ENCODE measurements at places on chromosomes 16 and 17. TPM values are rescaled to one million over a fixed set of nuclear protein-coding genes. Genes with fewer than 3 reads are reported as not detected.

Gene CLEC16A
- total RNA-seq, result 7.6 TPM

Gene PTX4
- total RNA-seq, result not detected

Gene EVPLL
- not detected for total RNA-seq

Gene MARVELD3
- not detected for total RNA-seq

Gene ARL4D
- 23.2 TPM for total RNA-seq

Gene ST3GAL2
- 35.3 TPM for total RNA-seq

Gene SEC14L5
- total RNA-seq, result under 0.01 TPM

Gene PLA2G10
- not detected for total RNA-seq

Gene MRC2
- total RNA-seq, result 294 TPM

Gene SULT1A4
- total RNA-seq, result 5.2 TPM

Gene FAM117A
- 12.0 TPM for total RNA-seq

Gene DPEP3
- not detected for total RNA-seq

Gene TMEM106A
- 3.9 TPM for total RNA-seq

Gene GRAPL
- 1.9 TPM for total RNA-seq

Gene ASGR1
- 1.1 TPM for total RNA-seq

Gene TXNDC11
- total RNA-seq, result 55.2 TPM

Gene ZNF469
- total RNA-seq, result 7.0 TPM

Gene NAGS
- 2.2 TPM for total RNA-seq

Gene TBC1D28
- not detected for total RNA-seq

Gene MARF1
- 10.5 TPM for total RNA-seq

Gene PIGS
- 82.3 TPM for total RNA-seq

Gene ATF7IP2
- 0.90 TPM for total RNA-seq

Gene HOXB5
- total RNA-seq, result not detected

Gene PRCD
- 7.0 TPM for total RNA-seq

Gene CACNA1H
- 1.1 TPM for total RNA-seq

Gene KRT32
- total RNA-seq, result not detected

Gene C17orf113
- 0.18 TPM for total RNA-seq

Gene WSCD1
- total RNA-seq, result 0.72 TPM

Gene DLX3
- total RNA-seq, result not detected

Gene CIBAR2
- total RNA-seq, result not detected

Gene MT1A
- total RNA-seq, result 6.9 TPM

Gene GNG13
- not detected for total RNA-seq

Data from cardiac atrium fibroblast (primary cell).